ENCODE measurements at places on chromosomes 3 and 15.

GRCh38 chr15:70589728-70590127 is 173.6 kb downstream of the UACA start:
- DNase-seq, result no peak

DNA sequence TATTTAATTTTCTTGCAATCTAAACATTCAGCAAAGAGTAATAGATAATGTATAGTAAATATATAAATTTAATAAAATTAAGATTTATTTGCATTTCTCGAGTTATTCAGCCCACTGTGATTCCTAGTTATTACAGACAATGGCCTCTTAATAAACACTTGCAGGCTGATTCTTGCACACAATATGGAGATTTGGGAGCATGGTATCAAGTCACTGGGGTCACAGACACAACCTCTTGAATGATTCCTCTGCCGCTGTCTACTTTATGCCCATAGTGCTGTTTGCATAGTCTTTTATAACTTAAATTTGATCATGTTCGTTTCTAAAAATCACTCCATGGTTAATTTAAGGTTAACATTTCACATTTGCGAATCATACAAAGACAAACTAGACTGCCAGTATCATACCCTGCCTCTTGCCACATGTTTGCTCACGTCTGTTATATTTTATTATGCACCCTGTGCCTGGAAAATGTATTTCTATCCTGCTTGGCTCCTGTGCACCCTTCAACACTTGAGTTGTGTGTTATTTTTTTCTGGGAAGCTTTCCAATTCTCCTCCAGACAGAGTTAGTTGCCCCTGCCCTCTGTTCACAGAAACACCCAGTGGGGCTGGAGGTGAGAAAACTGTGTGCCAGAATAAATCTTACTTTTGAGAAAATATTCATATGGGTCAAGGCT is 206.3 kb upstream of the ROBO1 start:
- DNase-seq, result no peak

GRCh38 chr15:89119489-89120478 is 31.5 kb downstream of the ABHD2 start:
- no peak for DNase-seq

- no peak for DNase-seq
These were observed 35.9 kb downstream of the ARPP21 start for GRCh38 chr3:35675206-35675605.

GRCh38 chr3:116056280-116056679 is 389.0 kb downstream of the LSAMP start:
- no peak for DNase-seq

GRCh38 chr15:20357481-20358065 is 184.0 kb downstream of the GOLGA6L6 start:
- no peak for DNase-seq

- no peak for DNase-seq
These were observed 149.1 kb upstream of the HACD2 start for GRCh38 chr3:123733805-123734526.
